ENCODE measurements at places on chromosomes 4 and X.

DNA sequence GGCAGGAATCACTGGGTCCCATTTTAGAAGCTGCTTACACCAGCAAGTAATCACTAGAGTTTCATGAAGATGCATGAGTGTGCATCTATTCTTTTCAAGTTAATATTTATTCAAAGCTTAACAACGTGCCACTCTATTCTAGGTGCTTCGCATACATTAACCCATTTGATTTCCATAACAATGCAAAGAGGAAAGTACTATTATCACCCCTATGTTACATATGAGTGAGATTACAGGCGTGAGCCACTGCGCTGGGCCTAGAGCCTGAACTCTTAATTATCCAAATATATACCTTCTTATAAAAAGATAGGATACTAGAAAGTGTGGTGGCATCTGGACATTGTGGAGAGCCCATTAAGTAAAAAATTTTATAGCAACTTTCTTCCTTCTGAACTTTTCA is 65.4 kb downstream of the CXCL13 start:
- DNase-seq = no peak

- no peak for DNase-seq
Observed at GRCh38 chr4:161856711-161857326, 307.0 kb downstream of the FSTL5 start.

DNA sequence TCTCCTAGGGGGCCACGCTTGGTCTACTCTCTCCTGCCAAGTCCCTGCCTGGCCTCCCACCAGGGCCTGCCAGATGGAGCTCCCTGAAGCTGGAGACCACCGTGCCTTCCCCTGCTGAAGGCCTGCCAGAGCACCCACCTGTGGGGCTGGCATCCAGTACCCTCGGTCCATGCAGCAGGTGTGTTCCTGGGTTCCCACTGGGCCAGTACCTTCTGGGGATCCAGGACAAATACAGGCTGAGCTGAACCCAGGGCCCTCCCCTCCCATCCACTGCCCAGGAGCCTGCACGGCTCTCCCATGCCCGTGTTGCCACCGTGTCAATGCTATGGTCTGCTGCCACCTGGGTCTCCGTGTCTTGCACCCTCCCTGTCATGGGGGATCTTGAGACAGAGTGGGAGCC is 68.8 kb downstream of the ABLIM2 start:
- no peak for DNase-seq

- no peak for DNase-seq
Observed at GRCh38 chr4:106953036-106953705, 82.9 kb downstream of the DKK2 start.

GRCh38 chrX:29453333-29453732 is 762.0 kb upstream of the MAGEB2 start:
- DNase-seq = no peak

DNA sequence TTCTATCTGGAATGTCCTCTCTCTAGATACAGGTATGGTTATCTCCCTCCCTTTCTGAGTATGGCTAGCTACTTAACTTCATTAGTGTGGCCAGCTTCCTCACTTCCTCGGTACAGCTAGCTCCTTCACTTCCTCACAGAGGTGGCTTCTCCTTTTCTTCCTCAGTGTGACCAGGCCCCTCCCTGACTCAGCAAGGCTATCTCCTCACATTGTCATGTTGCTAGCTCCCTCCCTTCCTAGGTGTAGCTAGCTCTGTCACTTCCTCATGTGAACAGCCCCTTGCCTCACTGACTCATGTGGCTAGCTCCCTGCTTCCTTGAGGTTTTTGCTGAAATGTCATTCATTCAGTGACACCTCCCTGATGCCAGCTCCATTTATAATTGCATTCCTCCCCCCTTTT is 67.3 kb upstream of the DDIT4L start:
- no peak for DNase-seq

- no peak for DNase-seq
Observed at GRCh38 chr4:38803833-38804653, 548 bp downstream of the TLR1 start.

- no peak for DNase-seq
Observed at GRCh38 chr4:46329118-46329976, 60.6 kb downstream of the GABRA2 start.

DNA sequence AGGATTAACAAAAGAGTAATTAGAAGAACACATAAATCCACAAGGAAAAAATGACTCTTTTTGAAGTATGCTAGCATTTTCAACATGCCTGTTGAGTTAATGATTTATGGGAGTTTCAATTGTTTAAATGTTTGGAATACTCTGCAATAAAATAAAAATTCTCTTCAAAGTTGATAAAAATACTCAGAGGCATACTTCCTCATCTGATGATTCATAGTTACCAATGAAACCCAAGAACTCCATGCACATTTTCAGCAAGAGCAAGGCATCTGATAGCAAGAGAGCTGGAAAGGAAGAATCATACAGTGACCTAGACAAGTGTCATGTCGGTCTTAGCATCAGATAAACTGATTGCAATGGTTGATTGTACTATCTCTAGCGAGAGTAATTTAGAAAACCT is 443.7 kb upstream of the ATOH1 start:
- DNase-seq = no peak

GRCh38 chr4:138576684-138577083 is 334.5 kb upstream of the SLC7A11 start:
- DNase-seq = no peak

GRCh38 chr4:142416711-142417275 is 429.3 kb downstream of the INPP4B start:
- DNase-seq = no peak

- DNase-seq = no peak
Observed at GRCh38 chr4:181982856-181983255, 260.3 kb upstream of the TENM3 start.

DNA sequence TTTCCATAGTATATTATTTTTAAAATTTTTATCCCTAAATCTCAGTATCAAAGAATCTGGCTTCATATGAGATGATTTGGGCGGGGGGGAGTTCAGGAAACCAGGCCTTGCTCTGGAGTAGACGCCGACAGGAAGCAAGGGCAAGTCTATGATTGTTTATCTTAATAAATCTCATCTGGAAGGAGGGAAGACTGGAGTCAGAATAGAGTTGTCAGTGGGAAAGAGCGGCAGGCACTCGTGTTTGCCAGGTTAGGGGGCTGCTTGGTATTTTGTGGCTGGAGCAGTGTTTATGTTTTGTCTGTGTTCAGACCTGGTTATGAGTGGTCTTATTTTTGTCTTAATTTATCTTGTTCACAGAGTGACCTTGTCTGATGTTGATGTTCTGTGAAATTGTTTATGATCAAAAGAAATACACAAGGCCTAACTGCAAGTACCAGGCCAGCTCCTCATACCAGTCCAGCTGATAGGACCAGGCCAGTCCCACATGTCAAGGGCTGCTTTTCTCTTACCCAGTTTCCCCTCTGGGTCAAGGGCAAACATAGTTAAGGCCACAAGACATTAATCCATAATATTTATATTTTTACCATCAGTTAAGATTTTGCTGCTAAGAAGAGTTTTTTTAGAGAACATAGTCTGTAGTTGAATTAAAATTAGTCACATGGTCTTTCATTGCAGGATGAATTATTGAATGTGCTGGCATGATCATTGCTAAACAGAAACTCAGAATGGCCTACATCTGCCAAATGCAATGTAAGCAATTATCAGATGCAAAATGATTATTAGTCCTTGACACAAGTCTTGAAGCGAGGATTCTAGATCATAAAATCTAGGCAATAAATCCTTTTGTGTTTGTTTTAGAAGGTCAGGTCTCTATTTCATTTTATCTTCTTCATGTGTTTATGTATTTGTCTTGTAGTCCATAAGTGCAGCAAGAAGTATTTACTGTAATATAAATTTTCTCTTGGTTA is 176.5 kb downstream of the GASK1B start:
- no peak for DNase-seq

DNA sequence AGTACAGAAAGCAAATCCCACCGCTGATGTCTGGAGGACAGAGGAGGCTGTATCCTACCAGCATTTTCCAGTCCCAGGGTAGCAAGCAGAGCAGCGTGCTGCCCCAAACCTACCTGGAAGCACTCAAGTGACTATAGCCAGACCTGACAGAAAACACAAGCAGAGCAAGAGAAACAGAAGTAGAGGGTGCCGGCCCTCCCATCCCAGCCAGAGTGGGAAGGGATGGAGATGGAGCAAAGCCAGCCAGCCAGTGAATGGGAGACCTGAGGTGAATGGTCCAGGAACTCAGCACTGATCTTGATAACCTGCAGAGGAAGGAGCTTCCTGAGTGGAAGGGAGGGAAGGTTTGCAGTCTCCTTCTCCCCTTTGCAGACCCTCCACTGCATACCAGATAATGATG is 185.2 kb downstream of the MAML3 start:
- no peak for DNase-seq

DNA sequence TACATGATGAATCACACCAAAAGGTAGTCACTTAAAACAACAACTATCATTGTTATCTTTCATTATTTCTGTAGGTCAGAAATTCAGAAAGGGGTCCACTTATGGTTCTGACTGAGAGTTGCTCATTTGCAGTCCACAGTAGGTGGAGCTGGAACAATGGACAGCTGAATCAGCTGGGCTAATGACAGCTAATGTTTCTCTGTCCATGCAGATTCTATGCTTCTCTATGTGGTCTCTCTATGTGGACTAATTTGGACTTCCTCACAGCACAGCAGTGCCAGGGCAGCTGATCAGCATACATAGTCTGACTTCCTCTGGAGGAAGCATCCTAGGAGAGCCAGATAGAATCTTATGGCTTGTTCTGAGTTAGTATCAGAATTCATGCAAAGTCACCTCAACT is 131.7 kb upstream of the INTU start:
- no peak for DNase-seq

- DNase-seq = no peak
Observed at GRCh38 chrX:104419211-104419610, 146.8 kb upstream of the IL1RAPL2 start.

DNA sequence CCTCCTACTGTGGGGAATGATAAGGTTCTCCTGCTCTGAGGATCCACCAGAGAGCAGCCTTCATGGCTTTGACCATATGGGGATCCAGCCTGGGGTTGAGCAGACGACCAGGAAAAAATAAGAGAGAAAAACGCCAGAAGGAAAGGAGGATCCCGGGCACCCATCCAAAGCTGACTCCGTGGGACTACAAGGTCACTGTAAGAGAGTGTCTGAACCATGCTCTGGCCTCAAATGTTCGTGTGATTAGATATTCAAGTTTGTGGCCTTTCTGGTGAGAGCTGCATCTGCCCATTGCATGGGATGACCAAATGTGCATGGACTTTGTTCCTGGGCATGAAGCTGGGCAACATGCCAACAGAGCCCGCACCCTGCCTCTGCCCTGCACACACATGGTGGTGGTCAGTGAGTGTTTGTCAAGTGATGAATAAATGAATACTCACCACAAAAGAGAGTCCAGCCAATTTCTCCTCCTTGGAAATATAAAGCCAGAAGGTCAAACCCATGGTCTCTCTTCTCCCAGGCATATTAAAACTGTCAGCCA is 346.0 kb upstream of the GATB start:
- no peak for DNase-seq

- DNase-seq = no peak
Observed at GRCh38 chr4:131974730-131975129, 1174.4 kb upstream of the PCDH10 start.

DNA sequence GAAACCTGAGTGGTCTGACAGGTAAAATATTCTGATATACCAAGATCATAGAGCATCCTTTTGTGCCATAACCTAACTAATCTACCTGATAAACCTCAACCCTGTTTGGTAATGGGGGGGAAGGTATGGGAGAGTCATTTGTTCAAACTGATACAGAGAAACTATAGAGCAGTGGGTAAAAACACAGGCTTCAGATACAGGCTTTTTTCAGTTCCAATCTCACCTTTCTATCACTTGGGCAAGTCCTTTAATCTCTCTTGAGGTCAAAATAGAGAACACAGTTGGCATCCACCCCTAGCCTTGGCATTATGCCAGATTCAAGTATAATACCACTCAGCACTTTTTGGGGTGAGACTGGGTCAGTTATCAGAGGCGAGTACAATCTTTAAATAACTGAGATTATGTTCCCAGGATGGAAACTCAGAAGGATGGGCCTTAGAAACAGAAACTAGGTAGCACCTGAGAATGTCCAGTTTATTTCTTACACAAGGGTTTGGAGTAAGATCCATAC is 880 bp upstream of the ETDC start:
- no peak for DNase-seq

DNA sequence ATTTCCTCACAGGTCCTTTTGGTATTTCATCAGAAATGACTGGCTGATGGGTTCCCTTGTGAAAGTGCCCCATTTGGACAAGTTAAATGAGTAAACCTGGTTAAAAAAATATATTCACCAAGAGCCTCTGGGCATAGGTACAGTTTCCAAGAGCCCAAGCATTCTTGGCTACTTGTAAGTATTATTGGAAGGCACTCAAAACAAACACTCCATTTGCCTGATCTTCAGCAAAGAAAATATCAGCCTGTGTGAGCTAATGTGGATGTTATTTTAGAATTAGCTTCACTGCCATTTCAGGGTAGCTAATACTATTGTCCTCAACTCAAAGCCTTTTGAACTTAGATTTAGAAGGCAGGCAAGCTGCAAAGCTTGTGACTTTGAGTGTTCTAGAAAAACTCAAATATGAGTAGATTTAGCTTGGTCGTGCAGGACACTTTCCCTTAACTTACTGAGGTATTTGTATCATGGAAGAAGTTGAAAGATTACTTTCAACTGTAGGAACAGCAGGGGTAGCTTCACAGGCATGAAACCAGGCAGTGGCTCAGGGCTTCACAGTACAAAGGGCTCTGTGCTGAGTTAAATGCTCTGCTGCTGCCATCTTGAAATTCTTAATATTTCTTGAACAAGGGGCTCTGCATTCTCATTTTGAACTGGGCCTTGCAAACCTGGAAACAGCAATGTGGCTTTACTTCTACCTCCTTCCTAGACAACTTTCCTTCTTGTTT is 177.2 kb downstream of the AMELX start:
- no peak for DNase-seq

- DNase-seq = no peak
Observed at GRCh38 chr4:25021216-25021615, 9.5 kb downstream of the LGI2 start.

DNA sequence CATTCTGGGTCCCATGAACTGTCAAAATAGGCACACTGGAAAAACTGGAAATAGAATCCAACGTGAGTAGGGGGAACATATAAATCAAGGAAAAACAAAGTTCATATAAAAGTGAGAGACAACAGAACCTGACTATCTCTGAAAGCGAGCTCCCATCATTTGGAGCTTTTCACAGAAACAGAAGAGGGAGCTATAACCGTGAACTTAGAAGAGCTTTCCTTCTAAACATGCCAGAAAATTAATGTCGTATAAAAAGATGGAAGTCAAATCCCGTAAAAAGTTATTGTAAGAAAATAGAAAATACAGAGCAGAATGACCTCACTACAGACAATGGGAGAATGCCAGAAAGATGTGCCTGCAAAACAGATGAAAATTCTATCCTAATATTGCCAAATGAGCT is 23.9 kb upstream of the HSD17B10 start:
- no peak for DNase-seq

GRCh38 chr4:14908635-14909034 is 93.6 kb upstream of the CPEB2 start:
- no peak for DNase-seq

GRCh38 chrX:153539171-153539978 is 21.9 kb downstream of the ATP2B3 start:
- DNase-seq = no peak

GRCh38 chr4:123661080-123661737 is 264.6 kb downstream of the SPRY1 start:
- DNase-seq = no peak

- DNase-seq = no peak
Observed at GRCh38 chr4:154312246-154312645, 179.4 kb downstream of the DCHS2 start.

- DNase-seq = no peak
Observed at GRCh38 chrX:146881521-146881920, 67.0 kb upstream of the CXorf51A start.

Data from NCI-H1417 treated with DMSO at 0.1 percent for 48 hours (cell line).